Activated T-helper 2 cell treated with anti-CD3 and anti-CD28 coated beads, Interferon-gamma antibody, Interleukin-2, Interleukin-4, amounts not matched to agents 10 μg/mL and 5 μg/mL and 100 μg/mL, durations not matched to agents 14 hours and 24 hours and 36 hours (primary cell): ENCODE measurements at places on chromosomes 1 and 21. TPM values are rescaled to one million over a fixed set of nuclear protein-coding genes. Genes with fewer than 3 reads are reported as not detected.

GRCh38 chr1:245776694-245777332, 622.0 kb downstream of the KIF26B start:
- DNase-seq, result no peak

DNA sequence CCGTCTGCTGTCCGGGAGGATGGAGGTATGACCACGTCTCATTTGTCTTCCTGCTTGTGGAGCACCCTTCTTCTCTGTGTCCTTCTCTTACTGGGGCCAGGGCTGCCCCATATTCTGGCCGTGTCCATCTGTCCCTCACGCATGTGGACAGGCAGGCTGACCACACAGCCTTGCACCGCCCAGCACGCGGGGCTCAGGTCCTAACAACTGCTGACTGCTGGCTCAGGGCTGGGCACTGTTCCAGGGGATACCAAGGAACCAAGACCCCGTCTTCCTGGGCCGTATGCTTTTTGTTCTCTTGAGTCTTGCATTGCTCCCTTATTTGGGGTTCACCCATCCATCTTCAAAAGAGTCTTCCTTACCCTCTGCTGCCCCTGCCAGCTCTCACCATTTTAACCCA, 17.5 kb upstream of the SPSB1 start:
- no peak for DNase-seq

DNA sequence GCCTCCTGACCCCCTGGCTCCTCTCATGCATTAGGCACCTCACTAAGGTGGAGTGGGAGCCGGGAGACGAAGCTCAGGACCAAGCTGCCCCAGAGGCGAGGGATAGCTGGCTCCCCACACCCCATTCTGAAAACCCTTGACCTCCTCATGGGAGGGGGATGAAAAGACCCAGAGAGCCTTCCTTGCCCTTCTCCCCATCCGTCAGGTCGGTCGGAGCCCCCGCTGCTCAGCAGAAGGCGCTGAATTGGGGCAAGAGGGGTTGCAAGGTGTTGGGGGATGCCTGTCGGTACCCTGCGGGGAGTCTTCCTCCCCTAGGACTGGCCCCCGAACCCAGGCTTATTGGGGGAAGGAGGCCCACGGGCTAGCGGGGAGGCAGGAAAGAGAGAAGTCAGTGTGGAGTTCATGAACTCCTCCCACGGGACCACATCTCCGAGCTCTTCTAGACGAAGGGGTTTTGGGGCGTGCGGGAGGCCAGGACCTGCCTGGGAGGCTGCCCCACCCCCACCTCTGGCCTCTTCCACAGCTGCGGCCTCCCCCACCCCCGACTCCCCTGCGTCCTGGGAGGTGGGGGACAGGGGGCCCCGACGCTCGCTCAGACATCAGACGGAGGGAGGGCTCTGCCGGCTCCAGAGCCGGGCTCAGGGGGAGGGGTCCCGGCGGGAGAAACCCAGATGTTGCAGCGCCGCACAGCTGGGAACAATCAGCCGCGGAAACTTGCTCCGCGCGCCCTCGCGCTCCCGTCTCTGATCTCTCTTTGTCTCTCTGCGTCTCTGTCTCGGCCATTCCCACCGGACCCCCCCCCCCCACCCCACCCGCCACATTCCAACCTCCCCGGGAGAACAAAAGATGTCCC, 719 bp downstream of the MFAP2 start:
- no peak for DNase-seq

- DNase-seq, result no peak
Observed at GRCh38 chr1:220389634-220390033, 117.4 kb upstream of the RAB3GAP2 start.

- no peak for DNase-seq
Observed at GRCh38 chr1:47549532-47549931, 111.7 kb downstream of the FOXD2 start.

- no peak for DNase-seq
Observed at GRCh38 chr1:29772584-29773100, 536.3 kb downstream of the PTPRU start.

DNA sequence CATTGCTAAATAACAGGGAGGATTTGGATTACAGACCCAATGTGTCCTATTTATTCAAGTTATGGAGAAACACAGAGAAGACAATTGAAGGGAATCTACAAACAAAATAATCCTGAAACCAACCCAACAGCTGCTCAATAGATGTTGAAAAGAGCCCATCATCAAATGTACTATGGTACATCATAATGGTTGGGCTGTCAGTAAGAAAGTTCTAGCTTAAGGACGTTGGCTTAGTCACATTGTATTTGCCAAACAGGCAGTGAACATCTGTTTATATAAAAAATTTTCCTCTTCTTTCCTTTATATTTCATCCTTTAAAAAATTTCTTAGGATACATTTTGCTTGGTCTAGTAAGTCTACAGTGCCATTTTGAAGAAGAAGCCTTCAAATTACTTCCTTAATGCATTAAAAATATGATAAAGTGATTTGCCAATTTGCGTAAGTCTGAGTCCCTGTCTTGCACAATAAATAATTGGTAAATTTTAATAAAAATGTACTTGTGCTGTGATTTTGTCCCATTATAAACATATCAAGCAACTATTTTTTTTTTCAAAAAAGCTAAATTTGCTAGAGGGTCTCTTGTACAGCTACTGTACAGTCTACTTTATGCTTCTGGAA, 14.4 kb downstream of the MAP3K7CL start:
- DNase-seq, result no peak

DNA sequence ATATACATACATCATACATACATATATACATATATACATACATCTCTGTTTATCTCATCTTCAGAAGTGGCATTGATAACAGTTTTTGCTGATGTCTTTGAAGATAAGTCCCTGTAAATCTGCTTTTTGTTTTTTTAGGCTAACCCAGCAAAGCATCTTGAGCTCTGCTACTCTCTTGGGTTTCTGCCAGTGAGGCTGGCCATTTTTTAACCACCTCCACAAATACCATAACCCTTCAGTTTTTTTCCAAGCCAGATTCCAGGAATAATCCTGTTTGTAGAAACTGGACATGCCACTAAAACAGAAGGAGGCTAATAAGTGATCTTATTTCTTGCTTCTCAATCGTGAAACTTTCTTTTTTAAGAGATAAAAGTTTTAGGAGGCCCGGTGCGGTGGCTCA, 21.6 kb downstream of the SDHC start:
- DNase-seq, result no peak

DNA sequence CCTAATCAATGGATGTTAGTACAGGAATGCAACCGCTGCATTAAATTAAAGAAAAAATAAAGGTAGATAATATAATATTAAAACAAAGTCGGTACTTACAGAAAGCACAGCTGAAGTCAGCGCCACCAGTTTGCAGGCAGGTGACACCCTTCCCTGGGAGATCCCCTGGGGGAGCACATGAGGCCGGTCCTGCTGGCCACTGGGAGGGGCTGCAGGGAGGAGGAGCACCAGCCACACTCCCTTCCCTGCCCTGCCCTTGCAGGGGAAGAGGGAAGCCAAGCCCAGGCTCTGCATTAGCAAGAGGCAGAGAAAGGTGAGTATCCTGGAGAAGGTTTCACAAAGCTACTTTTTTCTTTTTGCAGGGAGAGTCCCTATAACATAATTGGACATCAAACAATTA, 507.0 kb downstream of the AJAP1 start:
- DNase-seq, result no peak

DNA sequence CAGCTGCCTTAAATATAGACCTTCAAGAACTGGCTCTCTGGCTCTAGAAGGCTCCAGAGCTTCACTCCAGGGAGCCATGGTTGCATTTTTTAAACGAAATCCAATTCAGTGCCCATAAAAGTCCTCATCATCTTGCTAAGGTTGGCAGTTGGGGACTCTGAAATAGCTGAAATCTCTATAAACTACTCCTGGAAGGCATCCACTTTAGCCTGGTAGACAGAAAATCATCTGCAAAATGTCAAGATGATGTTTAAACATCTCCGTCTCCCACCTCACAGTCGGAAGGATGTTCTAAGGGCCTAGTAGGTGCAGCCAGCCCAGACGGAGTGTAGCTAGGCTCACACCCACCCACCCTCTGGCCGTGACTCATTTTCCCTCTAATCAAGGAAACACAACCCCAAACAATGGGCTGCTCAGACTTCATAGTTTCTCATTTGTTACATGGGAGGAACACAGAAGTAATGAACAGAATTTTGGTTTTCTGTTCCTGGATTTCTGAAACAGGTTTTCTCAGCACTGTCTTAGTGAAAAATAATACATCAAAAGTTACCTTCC, 235.4 kb upstream of the KAZN start:
- no peak for DNase-seq

DNA sequence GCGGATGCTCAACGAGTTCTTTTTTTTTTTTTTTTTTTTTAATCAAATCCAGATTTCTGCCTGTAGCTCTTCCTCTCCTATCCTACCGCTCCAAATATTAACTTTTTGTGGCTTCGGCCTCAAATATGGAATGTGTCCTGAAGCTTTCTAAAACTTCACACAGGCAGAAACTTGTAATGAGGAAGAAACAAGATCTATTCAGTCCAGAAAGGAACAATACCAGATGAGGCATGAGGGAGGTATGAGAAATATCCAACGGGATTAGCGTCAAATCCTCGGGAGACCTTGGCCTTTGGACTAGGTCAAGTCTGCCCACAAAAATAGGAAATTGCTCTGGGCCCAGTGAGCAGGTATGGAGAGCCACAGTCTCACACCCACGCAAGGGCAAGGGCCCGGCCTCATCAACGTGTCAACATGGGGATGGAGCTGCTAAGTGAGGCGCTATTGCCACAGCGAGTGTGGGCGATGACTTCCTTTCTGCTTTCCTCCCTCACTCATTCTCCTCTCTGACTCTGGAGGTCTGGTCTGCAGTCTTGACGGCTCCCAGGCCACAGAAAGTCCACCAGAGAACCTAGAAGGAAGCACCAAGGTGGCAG, 66.6 kb downstream of the BCAR3 start:
- DNase-seq, result no peak

DNA sequence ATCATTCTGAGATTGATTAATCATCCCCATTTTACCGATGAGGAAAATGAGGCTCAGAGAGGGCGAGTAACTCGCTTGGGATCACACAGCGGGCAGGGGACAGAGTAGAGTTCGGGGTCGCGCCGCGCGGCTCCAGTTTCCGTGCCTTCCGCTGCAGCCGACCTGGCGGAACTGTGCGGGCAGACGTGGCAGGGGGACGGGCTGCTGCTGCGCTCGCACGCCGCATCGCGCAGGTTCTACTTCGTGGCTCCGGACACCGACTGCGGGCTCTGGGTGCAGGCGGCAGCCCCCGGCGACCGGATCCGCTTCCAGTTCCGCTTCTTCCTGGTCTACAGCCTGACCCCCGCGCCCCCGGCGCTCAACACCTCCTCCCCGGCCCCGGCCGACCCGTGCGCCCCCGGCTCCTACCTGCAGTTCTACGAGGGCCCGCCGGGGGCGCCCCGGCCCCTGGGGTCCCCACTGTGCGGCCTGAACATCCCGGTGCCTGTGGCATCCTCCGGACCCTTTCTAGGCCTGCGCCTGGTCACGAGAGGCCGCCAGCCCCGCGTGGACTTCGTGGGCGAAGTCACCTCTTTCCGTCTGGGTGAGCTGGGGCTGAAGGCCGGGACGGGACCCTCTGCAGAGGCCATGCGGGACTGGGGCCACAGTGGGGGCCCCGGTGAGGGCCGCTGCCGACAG, 2.3 kb downstream of the LDLRAD2 start:
- peak; percentile 19 for DNase-seq

DNA sequence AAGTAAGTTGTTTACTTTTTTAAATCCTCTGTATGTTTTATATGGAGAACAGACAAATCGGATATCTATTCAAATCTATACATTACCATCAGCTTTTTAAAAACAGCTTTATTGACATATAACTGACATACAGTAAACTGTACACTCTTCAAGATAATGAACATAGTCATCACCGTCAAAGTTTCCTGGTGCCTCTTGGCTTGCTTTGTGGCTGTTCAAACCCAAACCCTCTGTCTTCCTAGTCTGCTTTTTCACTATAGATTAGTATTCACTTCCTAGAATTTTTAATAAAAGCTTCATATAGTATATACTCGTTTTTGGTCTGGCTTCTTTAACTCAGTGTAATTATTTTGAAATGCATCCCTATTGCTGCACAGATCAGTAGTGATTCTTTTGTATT, 56.4 kb upstream of the TPTE start:
- DNase-seq, result no peak

DNA sequence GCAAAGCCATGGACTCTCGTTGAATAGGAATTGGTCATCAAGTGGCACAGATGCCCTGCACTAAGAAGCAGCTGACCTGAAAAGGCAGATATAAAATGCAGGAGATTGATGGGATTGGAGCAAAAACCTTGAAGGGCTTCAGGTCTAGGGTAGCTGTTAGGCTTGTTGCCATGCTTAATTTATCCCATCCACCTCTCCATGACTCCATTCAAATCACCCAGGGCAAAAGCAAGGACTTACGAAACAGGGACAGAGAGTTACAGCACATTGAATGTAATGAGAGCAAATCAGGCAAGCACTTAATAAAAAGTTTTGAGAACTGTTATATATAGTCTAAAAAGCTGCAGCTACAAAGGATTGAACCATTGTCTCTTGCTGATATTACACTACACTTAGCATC, 298.2 kb upstream of the ESRRG start:
- no peak for DNase-seq

GRCh38 chr1:177585302-177586220, 384.3 kb downstream of the SEC16B start:
- DNase-seq, result no peak

GRCh38 chr1:208182880-208183645, 61.1 kb downstream of the PLXNA2 start:
- no peak for DNase-seq

DNA sequence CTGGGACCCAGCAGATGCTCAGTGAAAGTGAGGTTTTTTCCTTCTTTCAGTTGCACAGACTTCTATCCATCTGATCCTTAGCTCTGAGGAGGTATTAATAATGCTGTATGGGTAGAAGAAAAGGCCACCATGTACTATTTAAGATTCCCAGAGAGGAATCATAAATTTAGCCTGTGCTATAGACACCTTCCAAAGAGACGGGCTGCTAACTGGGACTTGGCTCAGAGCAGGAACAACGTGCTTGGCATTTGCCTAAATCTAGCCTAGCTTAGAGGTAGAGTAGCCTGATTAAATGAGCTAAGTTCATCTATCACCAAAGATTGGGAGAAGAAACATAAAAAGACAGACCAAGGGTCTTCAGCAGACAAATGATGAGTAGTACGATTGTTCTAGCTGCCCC, 176.9 kb upstream of the BEND5 start:
- no peak for DNase-seq

Gene CR1
- total RNA-seq, result not detected in 2 replicates

Gene CYP4Z1
- not detected in 2 replicates for total RNA-seq

Gene C1QB
- not detected in 2 replicates for total RNA-seq

Gene TFF2
- not detected in 2 replicates for total RNA-seq
